ENCODE measurements at places on chromosomes 4 and X.

DNA sequence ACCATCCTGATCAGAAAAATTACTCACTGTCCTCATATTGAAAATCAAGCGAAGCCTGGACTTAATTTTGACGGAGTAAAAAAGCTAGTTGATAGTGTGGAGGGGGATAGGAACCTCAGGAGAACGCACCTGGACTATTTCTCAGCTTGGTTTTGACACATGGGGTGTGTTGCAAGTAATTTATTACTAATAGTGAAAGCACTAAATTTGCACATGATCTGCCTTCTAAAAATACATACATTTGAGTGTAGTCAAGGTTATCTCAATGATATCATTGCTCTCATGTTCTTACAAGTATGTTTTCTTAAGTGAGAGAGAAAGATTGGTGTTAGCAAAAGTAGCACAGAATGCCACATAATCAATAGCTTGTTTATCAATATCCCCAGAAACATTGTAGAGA, 29.5 kb downstream of the LRIT3 start:
- DNase-seq, result no peak

DNA sequence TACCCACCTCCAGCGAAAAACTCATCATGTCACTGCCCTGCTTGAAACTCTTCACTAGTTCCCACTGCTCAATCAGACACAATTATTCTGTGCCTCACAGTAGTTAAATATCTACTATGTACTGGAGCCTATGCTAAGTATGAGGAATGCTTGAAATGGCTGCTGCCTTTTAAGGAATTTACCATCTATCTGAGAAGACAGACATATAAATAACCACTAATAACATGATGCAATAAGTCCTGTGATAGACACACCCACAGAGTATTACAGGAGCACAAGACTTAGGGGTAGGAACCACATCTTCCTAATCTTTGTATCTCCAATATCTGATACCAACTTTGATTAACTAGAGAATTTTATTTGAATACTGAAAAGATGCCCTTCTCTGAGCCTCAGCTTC, 21.1 kb downstream of the SLC25A53 start:
- no peak for DNase-seq

DNA sequence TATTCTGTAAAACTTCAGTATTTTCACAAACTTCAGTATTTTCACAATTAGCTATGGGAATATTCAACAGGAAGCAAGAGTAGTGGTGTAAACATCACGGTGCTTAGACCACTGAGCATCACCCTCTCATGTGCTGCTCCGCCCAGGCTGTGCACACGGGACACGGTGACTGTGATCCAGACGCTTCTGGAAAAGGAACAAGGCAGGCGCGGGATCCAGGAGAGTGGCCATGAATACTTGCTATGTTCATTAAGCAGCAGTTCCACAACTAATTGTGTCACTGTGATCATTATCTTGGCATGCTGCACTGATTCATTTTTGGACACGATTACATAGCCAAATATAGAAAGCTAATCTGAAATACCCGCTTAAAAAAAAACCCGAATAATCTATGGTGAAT, 19.6 kb upstream of the FAT1 start:
- DNase-seq, result no peak

GRCh38 chr4:153261461-153261860, 57.2 kb downstream of the TRIM2 start:
- no peak for DNase-seq

GRCh38 chr4:82666970-82667665, 105.3 kb upstream of the TMEM150C start:
- no peak for DNase-seq

- DNase-seq, result no peak
These were observed 90.4 kb upstream of the PCDH10 start for GRCh38 chr4:133058701-133059100.

DNA sequence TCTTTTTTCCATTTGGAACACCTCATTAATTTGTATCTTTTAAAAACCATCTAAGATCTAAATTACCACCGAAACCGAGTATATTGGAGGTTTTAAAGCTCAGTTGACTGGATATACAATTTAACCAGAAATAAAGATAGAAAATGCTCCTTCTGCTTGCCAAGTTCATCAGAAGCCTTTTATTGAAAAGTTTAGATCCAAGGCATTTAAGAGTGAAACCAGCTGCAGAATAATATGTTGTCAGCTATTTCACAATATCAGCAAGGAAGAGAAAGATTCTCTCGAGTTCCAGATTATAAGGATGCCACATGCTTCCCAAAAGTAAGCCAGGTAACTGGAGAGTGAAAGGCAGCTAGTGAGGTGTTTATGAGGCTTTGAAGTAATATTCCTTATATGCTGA, 217.4 kb downstream of the DCTD start:
- DNase-seq, result no peak

DNA sequence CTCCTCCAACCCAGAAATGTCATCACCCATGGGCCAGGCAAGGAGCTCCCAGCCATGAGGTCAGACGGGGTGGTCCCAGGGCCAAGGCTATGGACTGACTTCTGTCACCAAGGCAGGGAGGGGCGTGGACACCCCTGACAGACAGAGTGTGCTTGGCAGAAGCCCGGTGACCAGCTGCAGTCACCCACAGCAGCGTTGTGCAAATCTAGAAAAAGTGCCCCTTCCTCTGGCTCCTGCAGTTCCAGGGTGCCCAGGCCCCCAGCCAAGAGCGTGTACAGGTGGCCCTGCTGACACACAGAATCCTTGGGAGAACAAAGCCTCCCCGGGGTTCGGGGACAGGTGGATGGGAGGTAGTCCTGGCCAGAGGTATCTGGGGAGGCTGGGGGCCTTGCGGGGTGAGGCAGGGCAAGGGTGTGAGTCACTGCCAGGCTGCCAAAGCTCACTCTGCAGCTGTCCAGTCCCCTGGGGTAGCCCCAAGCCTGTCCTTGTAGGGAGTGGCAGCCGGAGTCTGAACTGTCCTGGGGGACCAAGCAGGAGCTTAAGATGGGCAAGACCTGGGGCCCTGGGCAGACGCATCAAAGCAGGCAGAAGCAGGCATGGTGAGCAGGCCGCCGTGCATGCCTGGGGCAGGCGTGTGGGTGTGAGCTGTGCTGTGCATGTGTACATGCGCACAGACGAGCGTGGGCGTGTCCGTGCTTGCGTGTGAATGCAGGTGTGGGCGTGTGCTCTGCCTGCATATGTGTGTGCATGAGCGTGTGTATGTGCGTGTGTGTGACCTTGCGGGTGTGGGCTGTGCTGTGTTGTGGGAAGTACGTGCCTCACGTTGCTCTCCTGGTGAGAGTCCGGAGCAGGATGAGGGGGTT, 3.3 kb downstream of the MYL5 start:
- DNase-seq, result no peak

GRCh38 chr4:87565746-87566145, 36.6 kb upstream of the SPARCL1 start:
- DNase-seq, result no peak

DNA sequence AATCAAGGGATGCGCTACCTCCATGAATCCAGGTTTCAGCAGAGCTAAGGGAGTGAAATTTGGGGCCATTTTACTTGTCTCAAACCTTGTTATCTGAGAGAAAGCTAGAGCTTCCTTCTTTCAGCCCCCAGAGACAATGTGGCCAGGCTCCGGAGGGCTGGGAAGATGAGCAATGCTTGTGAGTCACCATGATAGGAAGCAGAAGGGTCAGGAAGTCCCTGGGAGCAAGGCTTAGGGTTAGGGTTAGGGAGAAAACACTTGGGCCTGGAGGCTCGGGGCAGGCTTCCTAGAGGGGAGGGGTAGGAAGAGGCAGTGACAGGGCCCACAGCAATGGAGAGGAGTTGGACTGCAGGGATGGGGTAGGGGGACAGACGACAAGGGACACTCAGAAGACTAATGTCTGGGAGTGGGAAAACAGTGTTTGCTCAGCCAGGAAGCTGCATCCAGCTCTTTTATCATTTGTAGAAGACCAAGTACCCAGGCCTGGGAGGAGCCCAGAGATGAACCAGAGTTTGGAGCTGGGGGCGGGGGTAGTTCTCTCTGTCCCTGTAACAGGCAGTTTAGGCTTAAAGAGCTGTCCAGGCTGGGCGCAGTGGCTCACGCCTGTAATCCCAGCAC, 16.4 kb upstream of the PORCN start:
- no peak for DNase-seq

DNA sequence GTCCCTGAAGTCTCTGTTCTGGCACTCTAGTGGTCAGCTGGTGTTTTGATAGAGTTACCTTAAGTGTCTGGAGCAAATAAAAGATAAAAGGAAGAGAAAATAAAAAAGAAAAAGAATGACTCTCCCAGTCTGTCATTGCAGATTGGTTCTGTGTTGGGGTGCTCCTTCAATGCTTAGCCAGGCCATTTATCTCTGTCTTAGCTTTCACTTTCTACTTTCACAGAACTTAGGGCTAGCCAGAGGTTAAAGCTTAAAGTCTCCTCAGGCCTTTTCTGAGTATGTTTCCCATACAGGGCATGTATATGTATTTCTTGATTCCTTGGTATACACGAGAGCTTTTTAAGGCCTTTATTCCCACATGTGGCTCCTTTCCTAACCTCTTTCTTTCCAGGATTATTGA, 83.1 kb upstream of the TEX13D start:
- DNase-seq, result no peak

DNA sequence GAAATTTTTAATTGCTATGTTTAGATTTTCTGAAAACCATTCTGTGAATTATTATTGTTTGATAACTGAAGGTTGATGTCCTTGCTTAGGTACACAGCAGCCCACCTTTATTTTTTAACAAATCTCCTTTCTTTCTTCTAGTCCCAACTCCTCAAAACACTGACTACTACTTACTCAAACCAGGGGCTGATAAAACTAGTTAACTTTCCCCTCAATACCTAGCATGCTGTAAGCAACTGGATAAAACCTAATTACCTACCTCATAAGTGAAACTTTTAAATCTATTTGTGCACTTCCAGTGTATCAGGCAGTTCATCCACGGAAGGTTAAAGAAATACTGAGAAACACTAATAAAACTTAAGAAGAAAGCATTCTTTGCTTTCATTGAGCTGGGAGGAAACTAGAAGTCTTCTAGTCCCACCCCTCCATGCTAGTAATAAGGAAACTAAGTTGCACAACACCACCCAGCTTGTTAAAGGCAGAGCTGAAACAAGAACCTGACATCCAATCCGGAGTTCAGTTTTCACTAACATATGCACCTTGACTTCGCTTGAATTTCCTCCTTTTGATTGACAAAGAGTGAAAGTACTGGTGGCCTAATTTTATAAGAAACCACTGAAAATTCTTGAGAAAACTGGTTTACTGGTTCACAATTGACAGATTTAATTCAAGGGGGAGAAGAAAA, 180.2 kb upstream of the TET2 start:
- DNase-seq, result no peak

- DNase-seq, result peak; percentile 16
These were observed 12.3 kb upstream of the CHRNA9 start for GRCh38 chr4:40322811-40323210.

GRCh38 chrX:581720-582298, 48.8 kb upstream of the SHOX start:
- no peak for DNase-seq

DNA sequence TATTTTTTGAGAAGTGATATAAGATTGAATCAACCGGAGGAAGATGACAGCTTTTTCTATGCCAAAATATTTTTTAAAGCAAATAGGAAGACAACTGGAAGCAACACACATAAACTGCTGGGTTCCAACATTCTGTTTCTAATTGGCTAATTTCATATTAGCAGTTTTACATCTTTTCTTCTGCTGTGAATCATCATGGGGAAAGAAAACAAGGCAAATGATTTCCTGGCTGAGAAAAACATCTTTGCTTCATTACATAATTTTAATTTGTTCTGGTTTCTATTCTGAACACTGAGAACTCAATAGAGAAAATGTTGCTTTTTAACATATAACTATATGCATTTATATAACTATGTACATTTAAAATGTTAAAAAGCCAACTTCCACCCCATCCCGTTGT, 2518.5 kb downstream of the ARAP2 start:
- DNase-seq, result no peak

GRCh38 chrX:137425986-137426385, 139.9 kb upstream of the ZIC3 start:
- DNase-seq, result no peak

DNA sequence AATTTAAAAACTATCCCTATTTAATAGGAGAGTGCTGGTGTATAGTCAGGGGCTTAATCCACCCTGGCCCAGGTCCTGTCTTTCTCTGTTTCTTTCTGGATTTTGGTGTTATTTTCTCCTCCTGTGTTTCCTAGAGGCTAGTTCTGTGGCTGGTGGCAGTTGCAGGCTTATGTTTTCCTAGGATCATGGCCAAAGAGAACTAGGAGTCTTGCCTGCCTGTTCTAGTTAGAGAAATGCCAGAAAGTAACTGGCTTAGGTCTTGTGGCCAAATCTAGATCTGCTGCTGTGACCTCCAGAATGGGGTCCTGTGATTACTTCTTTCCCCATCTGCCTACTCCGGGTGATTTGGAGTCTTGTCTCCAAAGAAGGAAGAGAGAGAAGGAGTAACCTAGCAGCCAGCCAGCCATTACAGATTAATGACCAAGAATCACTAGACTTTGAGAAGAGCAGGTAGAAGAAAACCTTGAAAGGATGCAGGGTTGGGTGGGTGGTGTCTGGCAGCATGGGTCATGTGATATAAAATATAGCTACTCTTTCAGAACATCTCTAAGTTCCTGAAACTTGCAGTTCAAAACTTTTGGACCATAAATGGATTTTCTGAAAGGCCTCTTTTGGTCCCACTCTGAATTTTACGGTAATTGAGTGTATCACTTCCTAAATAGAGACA, 117.9 kb downstream of the STIM2 start:
- no peak for DNase-seq

- peak; percentile 75 for DNase-seq
These were observed 81.5 kb upstream of the EGFL6 start for GRCh38 chrX:13487731-13488505.

GRCh38 chr4:113232194-113232593, 182.7 kb downstream of the ANK2 start:
- no peak for DNase-seq

DNA sequence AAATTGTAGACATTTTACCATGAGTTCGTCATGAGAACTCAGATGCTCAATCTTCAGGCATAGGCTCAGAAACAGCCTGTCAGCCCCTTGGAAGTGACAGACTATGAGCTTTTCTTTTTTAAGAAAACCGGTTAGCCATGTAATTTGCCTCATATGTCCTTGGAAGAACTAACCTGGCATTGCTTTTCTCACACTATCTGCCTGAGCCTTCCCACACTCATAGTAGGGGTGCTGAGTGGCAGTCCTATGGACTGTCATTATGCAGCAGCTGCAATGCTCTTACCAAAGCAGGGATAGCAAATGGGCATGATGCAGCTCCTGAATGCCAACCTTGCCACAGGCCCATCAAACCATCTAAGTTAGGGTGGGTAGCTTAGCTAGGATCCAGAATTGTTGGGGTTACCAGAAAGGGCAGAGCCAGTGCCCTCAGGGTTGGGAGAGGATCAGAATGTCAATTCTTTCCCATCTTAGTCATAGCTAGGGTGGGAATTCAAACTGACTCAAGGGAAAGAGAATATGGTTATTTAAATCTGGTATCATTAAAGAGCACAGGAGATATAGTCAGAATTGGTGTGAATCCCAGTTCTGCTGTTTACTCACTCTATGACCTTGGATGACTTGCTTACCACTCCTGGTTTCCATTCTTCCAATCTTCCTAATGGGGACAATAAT, 230.6 kb upstream of the CPEB2 start:
- no peak for DNase-seq

Data from Caco-2 (cell line).